ENCODE measurements at places on chromosomes 7 and 10. TPM values are rescaled to one million over a fixed set of nuclear protein-coding genes. Genes with fewer than 3 reads are reported as not detected.
A peak's percentile ranks its signal among the peaks of the same experiment; 100 is the strongest.

GRCh38 chr7:84524714-84525694 lies 330.4 kb upstream of the SEMA3A start:
- no peaks in the 10 kb centered on the region for H3K27me3 ChIP-seq
- peak; percentile 69 for DNase-seq
- no peaks in the 10 kb centered on the region for H3K4me1 ChIP-seq
- H3K27ac ChIP-seq, result no peak overlapping the region

GRCh38 chr10:70106958-70107791 lies 25.4 kb downstream of the AIFM2 start:
- H3K4me3 ChIP-seq, result no peak overlapping the region
- H3K27me3 ChIP-seq, result no peaks in the 10 kb centered on the region
- peaks cover 11% of the 10 kb centered on the region for H3K36me3 ChIP-seq
- H3K27ac ChIP-seq, result no peak overlapping the region

GRCh38 chr7:102289057-102289456 lies 2.4 kb downstream of the SH2B2 start:
- DNase-seq, result no peak
- no peak overlapping the region for H3K27ac ChIP-seq
- H3K4me1 ChIP-seq, result peaks cover 9% of the 10 kb centered on the region
- no peak overlapping the region for H3K4me3 ChIP-seq
- no peaks in the 10 kb centered on the region for H3K27me3 ChIP-seq
- H3K36me3 ChIP-seq, result no peaks in the 10 kb centered on the region

NME8 gene
- 0.77 TPM for total RNA-seq
